NCI-H446 (cell line): ENCODE measurements at places on chromosomes 7 and 10.

- no peak for DNase-seq
Measured at GRCh38 chr7:158281441-158281840, 306.2 kb downstream of the PTPRN2 start.

GRCh38 chr10:107813451-107814162, 649.1 kb upstream of the SORCS1 start:
- no peak for DNase-seq

- DNase-seq = no peak
Measured at GRCh38 chr10:44591911-44592310, 207.0 kb upstream of the CXCL12 start.

GRCh38 chr7:41786944-41787343, 84.1 kb upstream of the INHBA start:
- no peak for DNase-seq

DNA sequence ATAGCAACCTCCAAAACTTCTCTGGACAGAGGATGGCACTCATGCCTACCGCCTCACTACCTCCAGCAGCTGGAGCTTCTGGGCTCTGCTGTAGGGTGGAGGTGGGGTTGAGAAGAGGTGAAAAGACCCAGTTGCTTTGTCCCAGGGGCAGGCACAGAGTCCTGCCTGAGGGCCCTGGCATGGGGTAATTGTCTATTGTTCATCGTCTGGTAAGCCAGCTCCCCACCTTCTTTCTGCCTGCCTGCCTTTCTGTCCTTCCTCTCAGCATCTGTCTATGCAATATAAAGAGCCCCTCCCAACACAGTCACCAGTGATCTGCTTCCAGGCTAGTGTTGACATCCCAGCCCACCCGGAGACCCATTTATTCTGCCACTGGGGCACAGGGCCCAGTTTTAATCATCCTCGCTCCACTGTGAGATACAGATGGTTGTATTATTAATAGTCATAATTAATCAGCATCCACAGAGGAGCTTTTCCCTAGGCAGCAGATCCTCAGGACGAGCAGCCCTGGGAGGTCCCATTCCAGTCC, 39.0 kb downstream of the ZMIZ1 start:
- peak; percentile 40 for DNase-seq

DNA sequence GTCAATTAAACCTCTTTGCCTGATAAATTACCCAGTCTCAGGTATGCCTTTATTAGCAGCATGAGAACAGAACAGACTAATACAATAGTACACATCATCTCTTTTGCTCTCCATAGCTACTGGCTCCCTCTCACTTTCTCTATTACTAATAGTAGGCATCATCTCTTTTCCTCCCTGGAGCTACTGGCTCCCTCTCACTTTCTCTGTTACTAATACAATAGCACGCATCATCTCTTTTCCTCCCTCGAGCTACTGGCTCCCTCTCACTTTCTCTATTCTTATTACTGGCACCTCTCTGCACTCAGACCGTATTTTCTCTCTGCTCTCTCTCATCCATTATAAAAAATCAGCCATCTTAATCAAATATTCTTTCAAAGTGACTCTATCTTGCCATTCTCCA, 37.1 kb downstream of the SLC25A13 start:
- no peak for DNase-seq

GRCh38 chr7:27151931-27152815, at the start of gene HOXA3:
HOXA3 (minus strand) TSS chr7:27152583; CDS start chr7:27110640, 41,943 bp downstream.
- DNase-seq = no peak

DNA sequence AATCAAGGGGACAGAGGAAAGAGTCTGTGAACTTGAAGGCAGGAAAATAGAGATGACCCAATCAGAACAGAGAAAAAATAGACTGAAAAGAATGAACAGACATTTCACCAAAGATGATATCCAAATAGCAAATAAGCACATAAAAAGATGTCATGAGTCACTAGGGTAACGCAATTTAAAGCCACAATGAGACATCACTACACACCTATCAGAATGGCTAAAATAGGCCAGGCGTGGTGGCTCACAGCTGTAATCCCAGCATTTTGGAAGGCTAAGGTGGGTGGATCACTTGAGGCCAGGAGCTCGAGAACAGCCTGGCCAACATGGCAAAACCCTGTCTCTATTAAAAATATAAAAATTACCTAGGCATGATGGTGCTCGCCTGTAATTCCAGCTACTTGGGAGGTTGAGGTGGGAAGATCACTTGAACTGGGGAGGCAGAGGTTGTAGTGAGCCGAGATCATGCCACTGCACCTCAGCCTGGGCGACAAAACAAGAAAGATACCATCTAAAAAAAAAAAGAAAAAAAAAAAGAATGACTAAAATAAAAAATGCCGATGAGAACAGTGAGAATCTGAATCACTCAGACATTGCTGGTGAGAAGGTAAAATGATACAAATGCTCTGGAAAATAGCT, 100.9 kb downstream of the LHPP start:
- DNase-seq = no peak

DNA sequence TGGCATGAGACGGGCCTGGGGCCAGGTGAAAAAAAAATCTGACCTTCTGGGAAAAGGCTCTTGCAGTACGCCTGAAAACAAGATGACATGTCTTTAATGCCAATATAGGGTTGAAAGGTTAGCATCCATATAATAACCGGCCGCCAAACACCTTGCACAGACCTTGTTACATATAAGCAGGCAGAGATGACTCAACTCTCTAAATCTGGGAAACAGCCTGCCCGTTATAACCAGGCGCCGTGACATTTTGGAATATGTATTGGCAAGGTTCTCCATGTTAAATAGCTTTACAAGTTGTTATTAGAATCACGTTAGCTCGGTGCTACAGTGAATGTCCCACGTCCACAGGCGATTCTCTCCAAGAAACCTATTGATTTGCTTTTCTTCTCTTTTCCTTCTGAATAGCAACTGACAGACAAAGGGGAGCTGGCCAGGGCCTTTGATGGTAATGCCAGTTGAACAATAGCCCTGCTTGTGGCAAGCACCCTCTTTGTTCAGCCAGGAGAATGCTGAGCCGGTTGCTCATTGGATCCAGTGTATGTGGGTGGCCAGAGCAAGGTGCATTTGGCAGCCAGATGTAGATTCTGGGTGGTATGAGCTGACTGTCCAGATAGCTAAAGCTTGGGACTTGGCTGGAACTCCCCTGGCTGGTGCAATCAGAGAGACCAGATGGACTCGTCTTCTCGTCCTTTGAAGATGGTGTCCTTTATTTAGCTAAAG, 80.1 kb upstream of the AUTS2 start:
- DNase-seq = no peak

DNA sequence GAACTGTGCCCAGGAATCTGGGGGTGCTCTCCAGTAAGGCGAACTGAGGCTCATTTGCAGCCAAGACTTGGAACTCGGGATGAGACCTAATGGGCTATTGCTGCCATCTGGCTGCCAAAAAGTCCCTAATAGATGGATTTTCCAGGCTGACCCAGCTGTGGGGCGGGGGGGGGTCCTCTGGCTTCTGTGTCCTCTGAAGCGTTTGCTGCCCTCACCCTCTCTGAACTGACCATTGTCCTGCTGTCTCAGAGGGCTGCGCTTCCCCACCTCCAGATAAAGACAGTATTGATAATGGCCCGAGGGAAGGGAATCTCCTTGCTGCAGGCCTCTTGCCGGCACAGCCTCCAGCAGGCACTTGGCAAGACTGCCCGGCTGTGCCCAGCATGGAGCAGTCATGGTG, 46.6 kb downstream of the CLEC2L start:
- no peak for DNase-seq

- peak; percentile 71 for DNase-seq
Measured at GRCh38 chr7:43721193-43721806, 8.0 kb downstream of the COA1 start.

DNA sequence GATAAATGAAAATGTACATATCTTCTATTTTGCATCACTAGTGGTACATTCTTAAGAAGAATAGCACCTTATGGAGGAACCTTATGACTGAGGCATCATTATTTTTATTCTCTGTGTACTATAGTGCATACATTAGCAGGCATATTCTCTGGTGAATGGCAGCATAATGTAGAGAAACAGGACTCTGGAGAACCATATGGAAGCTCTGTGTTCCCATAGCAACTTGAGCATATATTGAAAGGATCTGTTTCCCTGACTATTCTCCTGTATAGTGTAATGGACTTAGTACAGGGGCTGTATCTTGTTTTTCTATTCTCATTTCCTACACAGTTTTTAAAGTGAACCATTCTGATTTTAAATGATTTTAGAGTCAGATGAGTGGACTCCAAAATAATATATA, 128.4 kb upstream of the SMIM30 start:
- DNase-seq = no peak

DNA sequence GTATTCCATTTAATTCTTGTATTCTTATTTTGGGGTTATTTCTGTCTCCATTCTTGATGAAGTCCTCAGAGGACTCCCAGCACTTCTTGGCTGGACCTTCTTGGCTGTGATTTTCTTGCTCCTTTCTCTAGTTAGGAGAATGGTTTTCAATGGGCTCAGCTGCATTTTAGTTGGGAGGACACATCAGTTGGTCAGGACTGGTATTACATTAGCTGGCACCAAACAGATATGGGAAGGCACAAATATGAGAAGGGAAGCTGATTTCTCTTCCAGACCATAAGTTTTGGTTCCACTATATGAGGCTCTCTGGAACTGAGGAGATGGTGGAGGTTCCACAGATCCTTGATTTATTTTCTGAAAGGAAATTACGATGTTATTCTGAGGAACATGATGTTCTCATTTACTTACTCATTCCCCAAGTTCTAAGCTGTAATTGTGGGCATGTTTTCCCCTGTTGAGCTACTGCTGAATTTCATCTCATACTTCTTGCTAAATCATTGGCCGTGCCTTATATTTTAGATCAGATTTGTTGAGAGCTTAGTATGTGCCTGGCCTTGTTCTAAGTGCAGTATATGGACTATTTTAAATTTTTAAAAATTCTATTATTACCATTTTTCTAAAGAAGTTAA, 261.0 kb downstream of the THSD7A start:
- no peak for DNase-seq

DNA sequence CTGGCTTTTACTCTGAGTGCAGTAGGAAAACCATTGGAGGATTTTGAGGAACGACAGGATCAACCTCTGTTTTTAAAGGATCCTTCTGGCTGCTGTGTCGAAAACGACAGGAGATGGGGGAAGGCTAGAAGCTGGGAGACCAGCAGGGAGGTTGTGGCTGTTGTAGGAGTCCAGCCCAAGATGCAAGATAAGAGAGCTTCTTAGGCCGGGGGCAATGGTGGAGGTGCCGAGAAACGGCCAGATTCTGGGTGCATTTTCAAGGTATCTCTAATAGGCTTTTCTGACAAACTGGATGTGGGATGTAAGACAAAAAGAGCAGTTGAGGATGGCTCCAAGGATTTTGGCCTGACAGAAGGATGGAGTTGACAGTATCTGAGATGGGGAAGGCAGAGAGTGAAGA, 10.3 kb upstream of the PVRIG start:
- DNase-seq = no peak

GRCh38 chr7:119415682-119416081, 857.3 kb upstream of the KCND2 start:
- DNase-seq = no peak

DNA sequence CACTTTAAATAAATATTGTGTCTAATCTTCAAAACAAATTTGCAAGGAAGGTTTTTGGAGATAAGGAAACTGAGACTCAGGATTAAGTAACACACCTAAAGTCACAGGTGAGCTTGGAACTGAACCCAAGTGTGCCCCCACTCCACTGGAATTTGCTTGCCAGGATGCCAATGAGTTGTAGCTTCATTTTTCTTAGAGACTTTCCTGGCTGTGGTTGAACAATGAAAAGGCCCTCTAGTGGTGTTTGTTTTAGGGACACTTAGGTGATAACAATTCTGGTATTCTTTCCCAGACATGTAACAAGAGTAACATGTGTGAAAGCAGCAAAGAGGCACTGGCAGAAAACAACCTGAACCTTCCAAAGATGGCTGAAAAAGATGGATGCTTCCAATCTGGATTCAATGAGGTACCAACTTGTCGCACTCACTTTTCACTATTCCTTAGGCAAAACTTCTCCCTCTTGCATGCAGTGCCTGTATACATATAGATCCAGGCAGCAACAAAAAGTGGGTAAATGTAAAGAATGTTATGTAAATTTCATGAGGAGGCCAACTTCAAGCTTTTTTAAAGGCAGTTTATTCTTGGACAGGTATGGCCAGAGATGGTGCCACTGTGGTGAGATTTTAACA, 1.5 kb downstream of the IL6 start:
- peak; percentile 31 for DNase-seq
